ENCODE measurements at places on chromosomes 1 and 21.

GRCh38 chr1:222814536-222815439 is at the start of gene DISP1:
Gene DISP1, plus strand, starts transcription at chr1:222815039. Its CDS starts 127,785 bp downstream, at chr1:222942824.
- DNase-seq, result peak; percentile 63

GRCh38 chr1:159066108-159066507 is 10.5 kb downstream of the AIM2 start:
- DNase-seq, result no peak

DNA sequence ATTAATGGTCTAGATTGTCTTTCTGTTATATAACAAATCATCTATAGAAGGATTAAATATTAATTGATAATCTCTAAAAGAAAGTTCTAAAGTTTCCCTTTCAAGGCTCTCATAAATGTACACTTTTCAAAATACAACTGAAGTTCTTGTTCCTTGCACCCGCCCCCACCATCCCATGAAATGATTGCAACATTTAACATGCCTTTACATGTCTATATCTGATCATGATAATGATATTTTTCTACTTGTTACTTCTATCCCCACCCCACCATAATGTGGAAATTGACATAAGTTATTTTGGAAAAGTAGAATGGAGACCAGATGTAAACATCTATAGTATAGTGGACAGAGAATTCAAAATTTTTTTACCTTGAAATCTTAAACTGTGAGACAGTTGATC is 186.6 kb downstream of the NTNG1 start:
- DNase-seq, result no peak

DNA sequence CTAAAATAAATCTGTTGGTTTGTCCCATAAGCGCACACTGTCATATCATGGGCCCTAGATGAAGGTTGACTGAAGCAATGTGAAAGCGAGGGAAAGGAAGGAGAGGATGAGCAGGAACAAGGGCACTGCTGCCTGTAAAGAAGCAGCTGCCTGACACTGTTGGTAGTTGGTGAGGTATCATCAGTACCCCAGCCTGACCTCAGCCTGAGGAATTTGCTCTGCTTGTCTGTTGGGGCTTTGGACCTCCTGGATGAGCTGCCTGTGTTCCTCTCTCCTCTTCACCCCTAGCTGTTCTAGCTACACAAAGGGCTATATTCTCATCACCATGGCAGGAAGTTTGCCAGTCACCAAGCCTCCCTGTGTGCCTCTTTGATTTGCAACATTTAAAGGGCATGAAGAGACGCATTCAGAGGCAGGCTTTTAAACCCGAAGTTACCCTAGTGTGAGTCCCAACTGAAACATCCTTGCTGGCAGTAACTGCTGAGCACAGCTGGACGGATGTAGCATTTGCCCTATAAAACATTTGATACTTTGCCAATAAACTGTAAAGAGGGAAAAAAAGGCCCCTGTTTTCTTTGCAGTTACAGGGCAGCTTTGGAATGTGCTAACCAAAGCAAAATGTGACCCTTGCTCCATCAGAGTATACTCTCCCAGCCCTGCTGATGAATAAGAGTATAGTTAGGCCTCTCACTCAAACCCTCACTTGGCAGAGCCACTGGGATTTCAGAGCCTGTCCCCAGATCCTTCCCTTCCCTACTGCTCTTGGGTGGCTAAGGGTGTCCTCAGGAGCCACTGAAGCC is 22.2 kb upstream of the SPATA6 start:
- DNase-seq, result no peak

DNA sequence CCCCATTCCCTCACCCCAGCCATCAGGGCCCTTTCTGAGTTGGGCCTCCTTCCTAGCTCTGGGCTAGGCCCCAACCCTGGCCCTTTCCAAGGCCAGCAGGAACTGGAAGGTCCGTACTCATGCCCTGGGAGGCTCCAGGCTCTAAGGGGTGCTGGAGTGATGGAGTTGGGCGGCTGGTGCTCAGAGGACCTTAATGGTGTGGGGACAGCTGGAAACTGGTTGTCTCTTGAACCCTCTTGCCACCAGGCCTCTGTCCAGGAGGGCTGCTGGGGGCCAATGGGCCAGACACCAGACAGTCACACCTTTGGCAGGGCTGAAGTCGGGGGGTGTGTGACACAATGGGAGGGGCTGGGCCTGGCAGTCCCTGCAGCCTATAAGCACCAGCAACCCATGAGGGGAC is 9.2 kb upstream of the PADI1 start:
- no peak for DNase-seq

DNA sequence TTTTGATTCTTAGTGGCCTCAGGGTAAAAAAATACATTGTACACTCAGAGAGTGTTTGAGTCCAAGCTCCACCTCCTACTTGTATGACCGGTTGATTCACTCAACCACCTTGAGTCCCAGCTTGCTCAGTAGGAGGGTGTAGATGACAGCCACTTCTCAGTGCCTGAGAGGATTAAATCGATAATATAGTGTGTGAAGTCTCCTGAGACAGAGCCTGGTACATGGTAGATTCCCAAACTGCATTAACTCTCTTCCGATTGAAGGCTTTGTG is 38.4 kb downstream of the NCMAP start:
- DNase-seq, result no peak

All from activated gamma-delta T cell treated with Interleukin-2 at 50 U/mL for 16 hours (primary cell).